Stimulated activated CD4-positive, alpha-beta T cell treated with anti-CD3 and anti-CD28 coated beads, Interleukin-4, amount 100 ng/mL, for 24 hours (primary cell): ENCODE measurements at places on chromosomes 3 and 15.

DNA sequence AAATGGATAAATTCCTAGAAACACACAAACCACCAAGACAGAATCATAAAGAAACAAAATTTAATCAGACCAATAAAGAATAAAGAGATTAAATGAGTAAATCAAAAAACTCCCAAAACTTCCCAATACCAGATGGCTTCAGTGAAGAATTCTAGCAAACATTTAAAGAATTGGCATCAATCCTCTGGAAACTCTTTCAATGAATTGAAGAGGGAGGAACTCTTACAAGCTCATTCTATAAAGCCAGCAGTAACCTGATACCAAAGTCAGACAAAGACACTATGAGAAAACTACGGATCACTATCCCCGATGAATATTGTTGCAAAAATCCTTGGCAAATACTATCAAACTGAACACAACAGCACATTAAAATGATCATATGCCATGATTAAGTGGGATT is 81.9 kb upstream of the SLCO2A1 start:
- no peak for DNase-seq

DNA sequence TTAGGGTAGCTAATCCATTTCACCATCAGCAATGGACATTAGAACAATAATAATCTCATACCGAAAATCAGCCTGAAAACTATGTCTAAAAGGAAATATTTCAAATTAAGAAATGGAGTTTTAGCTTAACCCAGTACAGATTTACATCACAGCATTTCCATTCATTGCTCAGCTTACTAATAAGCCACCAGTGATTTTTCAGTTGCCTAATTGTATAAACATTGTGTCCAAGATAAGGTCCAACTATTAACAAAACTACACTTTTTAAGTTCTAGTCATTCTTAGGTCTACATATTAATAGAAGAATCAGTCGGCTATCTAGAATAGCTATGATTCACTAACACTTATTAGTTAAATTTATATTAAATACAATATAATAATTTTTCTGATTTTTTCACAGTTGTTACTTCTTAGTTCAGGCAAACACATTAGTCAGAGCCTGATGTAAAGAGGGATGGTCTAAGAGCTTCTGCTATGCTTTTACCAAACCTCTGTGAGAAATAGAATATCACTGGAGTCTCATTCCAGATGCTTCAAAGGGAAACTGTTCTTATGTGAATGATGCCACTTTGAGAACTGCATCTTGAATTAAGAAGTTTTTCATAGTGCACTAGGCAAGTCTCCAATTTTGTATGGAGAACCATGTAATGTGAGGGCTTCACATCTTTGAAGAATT is 74.1 kb downstream of the CMSS1 start:
- DNase-seq = no peak

GRCh38 chr3:58668247-58668646 is 1.7 kb upstream of the FAM3D start:
- DNase-seq = no peak

- DNase-seq = no peak
Observed at GRCh38 chr3:180749322-180749721, 70.0 kb upstream of the CCDC39 start.
